ENCODE measurements at places on chromosomes 2 and 18.

DNA sequence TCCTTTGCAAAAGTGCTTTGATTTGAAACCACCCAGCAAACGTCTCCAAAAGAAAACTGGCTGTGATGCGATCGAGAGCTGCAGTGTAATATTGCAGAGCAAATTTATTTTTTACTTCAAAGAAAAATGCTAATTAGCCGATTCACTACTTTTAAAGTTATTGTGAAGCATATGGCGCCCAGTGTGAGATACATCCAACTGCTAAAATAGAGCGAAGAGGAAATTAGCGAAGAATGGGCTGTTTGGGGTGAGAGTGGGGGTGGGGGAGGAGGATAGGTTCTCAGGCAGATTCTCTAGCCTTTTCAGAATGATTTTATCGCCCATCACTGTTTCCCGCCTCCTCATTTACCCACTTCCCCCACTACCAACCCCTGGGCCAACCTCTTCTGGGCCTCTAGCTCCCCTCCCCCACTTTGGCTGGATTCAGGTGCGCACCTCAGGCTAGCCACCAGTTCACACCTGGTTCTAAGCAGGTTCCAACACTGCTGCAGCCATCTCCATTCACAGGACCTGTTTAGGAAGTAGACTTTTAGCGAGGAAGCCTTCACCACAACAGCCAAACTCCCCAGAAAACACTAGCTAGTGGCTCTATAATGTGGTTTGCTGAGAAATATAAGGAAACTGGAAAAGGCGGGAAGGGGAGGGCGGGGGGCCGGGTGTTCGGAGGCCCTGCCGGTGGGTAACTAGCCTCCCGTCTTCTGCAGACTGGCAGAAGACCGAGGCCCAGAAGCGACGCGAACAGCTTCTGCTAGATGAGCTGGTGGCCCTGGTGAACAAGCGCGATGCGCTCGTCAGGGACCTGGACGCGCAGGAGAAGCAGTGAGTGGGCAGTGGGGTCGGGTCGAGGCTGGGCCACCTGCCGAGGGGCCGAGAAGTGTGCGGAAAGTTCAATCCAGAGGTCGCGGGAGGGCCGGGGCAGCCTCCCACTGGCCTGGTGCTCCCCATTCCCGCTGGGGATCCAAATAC lies 6.0 kb upstream of the OTX1 start:
- no peak for DNase-seq

- no peak for DNase-seq
Observed at GRCh38 chr2:118696786-118697465, 150.5 kb downstream of the EN1 start.

DNA sequence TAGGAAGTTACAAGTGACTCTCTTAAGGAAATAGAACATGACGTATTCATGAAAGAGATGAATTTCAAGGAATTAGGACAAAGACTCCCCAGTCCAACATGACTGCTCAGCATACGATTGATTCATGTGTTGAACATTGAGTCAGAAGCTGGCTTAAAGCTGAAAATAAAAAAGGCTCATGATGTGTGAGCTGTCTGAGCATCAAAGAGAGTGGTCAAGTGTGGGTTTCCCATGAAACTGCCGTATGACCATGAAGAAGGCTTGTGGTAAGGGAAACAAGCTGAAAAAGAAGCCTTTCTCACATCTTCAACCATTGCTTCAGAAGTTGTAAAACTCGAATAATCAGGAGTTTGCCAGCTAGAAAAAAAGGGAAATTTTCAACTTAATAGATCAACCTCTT lies 201.9 kb upstream of the APCDD1 start:
- DNase-seq: no peak

- DNase-seq: no peak
Observed at GRCh38 chr2:69335311-69335710, 51.7 kb downstream of the GFPT1 start.

GRCh38 chr18:24726727-24727492 lies 266.5 kb downstream of the HRH4 start:
- peak; percentile 42 for DNase-seq

DNA sequence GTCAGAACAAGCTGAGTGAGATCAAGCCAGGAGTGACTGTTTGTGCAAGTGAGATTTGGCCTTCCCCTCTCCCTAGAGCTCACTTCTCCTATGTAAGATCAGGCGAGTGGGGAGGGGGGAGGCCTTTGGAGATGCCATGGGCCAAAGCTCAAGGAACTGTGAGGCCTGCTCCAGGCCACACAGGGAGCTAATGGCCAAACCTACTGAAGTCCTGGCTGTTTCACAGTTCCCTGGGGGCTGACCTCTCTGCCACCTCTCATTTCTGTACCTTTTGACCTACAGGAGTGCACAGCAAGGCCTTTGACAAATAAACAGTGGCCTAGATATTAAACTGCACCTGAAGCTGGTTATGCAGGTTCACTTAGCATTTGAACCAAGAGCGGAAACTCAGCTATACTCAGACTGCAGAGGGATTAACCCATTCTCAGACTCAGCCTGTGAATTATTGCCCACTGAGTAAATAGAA lies 235.0 kb upstream of the NT5C1B start:
- no peak for DNase-seq

DNA sequence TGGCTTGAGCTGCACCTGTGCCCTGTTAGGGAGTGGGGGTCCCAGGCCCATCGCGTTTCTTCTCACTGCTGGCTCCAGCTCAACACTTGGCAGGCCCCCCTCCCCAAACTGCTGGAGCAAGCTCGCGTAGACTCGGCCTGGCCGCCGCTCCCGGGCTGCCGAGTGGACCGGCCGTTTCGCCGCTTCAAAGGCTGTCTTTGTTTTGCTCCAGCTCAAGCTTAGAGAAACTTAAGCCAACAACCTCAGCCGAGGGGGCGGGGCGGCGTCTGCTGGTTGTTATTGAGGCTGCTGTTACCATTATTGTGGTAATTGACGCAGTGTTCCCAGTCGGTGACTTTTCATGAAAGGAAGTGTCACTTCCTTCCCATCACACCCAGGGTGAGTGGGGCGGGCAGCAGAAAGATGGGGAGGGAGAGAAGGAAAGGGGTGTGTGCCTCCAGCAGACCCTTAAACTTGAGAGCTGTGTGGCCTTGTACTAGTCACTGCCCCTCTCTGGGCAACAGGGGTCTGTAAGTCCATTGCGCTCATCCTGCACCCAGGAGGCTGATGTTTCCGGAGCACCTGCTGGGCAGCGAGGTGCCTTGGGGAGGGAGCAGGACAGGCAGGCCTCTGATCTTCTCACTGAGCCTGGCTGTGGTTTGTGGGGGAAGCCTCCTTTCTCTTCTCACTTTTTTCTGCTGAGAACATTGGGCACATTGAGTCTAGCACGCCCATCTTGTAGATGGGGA lies 2.1 kb downstream of the ARID5A start:
- no peak for DNase-seq

- DNase-seq: no peak
Observed at GRCh38 chr18:60197671-60198462, 174.7 kb downstream of the MC4R start.

DNA sequence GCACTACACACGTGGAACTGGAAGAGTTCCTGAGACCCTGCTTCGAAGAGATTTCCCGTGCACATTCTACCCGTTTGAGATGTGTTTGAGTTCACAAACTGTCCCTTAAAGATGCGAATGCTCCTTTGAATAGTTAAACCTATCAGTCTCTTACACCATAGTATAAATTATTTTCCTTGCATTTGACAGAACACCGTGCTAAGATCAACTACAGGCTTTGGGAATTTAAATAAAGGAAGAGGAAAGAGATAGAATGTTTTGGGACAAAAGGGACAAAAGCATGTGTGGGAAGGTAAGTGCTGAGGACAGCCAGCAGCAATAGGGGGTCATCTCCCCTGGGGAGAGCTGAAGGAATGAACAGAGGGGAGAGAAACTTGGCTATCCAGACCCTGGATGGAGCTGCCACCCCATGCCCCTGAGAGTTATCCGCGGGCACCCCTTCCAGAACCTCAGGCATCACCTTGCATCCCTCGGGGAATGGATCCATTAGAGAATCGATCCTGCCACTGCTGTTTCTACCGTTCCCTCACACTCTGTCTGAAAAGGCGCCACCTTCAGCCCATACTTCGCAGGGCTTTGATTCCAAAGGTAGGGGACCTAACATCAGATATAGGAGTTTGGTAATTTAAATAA lies 888 bp upstream of the ADCY3 start:
- DNase-seq: no peak

- no peak for DNase-seq
Observed at GRCh38 chr2:202545523-202545922, 89.2 kb upstream of the FAM117B start.

DNA sequence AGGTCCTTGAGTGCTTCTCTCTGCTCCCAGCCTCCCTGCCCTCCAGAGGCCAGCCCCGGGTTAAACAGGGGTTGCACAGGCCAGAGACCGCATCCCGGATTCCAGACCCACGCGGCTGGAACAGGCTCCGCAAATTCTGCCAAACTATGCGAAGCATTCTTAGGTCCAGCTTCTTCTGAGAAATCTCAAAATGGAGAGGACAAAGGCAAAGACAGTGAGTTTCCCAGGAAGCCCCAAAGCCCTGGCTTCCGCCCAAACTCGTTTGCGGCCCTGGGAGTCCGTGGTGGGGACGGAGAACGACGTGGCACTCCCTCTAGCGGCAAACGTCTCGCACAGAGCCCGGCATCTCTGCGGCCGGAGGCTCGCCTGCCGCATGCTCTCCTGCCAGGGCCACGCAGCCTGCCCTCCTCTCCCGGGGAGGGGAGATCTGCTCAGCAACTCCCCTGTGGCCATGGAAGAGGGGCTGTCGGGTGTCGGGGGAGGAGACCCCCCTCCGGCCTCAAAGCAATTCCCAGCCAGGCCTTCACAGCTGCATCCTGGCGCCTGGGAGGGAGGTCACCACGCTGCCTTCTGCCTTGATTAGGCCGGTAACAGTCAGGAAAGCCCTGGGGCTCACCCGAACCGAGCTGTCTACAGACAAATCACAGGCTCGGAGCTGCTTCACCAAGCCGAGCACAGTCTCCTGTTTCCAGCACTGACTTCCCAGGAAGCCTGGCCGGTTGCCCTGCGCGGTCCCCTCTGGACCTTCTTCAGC lies 33.4 kb upstream of the KLHL29 start:
- peak; percentile 52 for DNase-seq

DNA sequence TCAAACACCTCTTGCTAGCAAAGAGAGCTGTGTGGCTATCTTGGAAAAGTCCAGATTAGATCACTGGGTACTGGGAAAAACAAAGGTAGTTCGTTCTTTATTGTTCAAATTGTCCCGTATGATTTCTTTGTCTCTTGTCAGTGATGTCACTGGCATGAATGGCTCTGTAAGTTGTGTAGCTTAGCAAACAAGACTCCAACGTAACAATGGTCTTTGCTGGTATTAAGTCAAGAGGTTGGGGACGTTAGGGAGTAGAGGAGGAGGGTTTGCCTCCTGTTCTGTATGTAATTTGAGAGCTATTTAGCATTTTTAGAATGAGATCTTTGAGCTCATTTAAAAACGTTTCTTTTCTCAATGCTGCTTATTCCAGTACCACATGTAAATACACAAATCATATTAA lies 216.5 kb upstream of the SP5 start:
- no peak for DNase-seq

DNA sequence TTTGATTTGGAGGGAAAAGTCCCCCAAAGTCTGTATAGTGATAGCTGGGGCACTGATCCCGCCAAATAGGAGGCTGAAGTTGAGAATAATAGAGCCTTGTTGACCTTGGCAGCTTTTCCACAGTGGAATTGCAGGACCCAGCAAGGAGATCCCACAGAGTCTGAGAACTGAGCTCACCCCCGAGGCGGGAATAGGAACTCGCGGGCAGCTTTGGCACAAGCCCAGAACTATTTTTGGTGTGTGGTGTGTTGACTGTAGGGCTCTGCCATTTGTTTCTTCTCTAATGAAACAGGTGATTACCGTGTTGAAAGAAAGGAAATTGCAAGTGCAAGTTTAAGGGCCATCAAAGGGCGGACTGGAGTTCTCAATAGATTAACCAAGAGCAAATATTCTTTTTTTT lies 34.0 kb downstream of the SH3RF3 start:
- DNase-seq: no peak

- no peak for DNase-seq
Observed at GRCh38 chr2:1847846-1848598, 103.7 kb upstream of the PXDN start.

DNA sequence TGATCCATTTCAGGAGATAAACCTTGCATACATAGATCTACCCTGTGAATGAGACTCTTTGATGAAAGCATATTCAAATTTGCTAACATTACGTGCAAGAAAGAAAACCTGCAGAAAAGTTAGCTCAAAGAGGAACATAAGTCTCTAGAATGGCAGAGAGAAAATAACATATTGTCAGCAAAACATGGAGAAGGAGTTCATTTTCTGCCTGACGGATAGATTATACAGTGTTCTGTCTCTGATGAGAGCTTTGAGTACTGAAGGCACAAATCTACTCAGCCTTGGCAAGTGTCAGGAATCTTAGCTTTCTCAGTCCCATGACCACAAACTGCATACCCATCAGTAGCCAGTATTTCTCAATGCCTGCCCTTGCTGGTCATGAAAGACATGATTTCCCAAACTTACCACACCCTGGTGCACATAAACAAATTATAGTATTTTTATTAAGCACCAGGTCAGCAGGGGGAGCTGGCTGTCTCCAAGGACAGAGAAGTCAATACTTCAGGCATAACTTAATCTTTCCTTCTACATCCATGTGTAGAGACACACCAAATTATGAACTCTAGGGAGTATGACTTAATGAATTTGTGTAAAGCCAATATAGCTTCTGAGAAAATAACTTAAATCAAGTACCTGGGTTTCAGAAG lies 401.2 kb upstream of the SOX11 start:
- no peak for DNase-seq

- no peak for DNase-seq
Observed at GRCh38 chr2:41194230-41194629, 742.3 kb upstream of the SLC8A1 start.

DNA sequence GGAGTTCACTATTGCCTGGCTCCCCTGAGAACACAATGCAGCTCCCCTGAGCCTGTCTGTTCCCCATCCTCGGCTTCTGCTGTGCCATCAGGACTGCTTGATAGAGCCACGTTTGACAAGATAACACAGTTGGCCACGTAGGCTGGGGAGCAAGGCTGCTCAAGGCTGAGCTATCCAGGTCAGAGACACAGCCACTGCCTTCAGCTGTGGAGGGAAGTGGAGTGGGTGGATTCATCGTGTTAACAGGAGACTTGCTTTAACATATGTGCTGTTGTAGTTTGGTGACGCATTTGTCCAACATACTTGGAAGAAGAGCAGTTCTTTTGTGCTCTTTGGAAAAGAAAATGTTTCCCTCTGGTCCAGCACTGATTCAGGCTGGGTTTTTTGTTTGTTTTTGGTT lies 68.8 kb downstream of the WDSUB1 start:
- DNase-seq: no peak

- no peak for DNase-seq
Observed at GRCh38 chr18:52596748-52597435, 256.9 kb downstream of the DCC start.

DNA sequence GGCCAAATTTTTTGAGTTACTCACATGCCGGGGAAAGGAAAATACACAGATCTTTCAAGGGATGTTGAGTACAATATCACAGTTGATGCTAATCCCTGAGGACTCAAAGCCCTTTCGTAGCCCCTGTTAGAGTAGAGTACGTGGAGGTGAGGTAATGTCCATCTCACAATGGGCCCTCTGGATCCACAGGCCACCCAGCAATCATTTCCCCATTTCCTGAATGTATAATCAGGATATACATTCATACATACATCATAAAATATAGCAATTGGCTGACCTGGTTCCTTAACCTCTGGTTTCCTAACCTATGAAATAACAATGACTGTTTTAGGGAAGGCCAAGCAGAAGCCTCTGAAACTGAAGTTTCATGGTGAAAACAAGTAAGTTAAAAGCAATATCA lies 10.2 kb upstream of the SP100 start:
- DNase-seq: no peak

GRCh38 chr2:66536997-66537396 lies 102.1 kb downstream of the MEIS1 start:
- no peak for DNase-seq
